Thoracic aorta endothelial cell (primary cell): ENCODE measurements at places on chromosomes 16 and 17. TPM values are rescaled to one million over a fixed set of nuclear protein-coding genes. Genes with fewer than 3 reads are reported as not detected.

ACSM2B gene
- 0.07 TPM in 1 of 2 replicates, not detected in the other for total RNA-seq

DHX58 gene
- total RNA-seq, result 3.9 and 5.9 TPM in 2 replicates

ODAD4 gene
- total RNA-seq, result 0.13 and 0.36 TPM in 2 replicates

AATK gene
- 2.1 and 3.8 TPM in 2 replicates for total RNA-seq

ITGAX gene
- 0.27 and 2.9 TPM in 2 replicates for total RNA-seq

SPN gene
- total RNA-seq, result not detected in 2 replicates

ABI3 gene
- total RNA-seq, result 25.7 and 45.7 TPM in 2 replicates

CCL8 gene
- total RNA-seq, result not detected in 2 replicates

PNPO gene
- total RNA-seq, result 40.3 and 42.8 TPM in 2 replicates

CIITA gene
- total RNA-seq, result under 0.01 and 0.07 TPM in 2 replicates

CSH1 gene
- not detected in 2 replicates for total RNA-seq

CLEC3A gene
- not detected in 2 replicates for total RNA-seq

MT1A gene
- 3.2 and 5.6 TPM in 2 replicates for total RNA-seq

ESRP2 gene
- 0.36 and 0.53 TPM in 2 replicates for total RNA-seq

KRT12 gene
- not detected in 2 replicates for total RNA-seq

EXOC3L1 gene
- total RNA-seq, result 3.3 and 4.0 TPM in 2 replicates

BICDL2 gene
- not detected in 2 replicates for total RNA-seq

FBXL19 gene
- total RNA-seq, result 20.6 and 33.5 TPM in 2 replicates

CDH8 gene
- not detected in 2 replicates for total RNA-seq

CACNG3 gene
- total RNA-seq, result not detected in 2 replicates

C17orf78 gene
- not detected in 2 replicates for total RNA-seq

ZNF23 gene
- total RNA-seq, result 5.2 and 5.3 TPM in 2 replicates

NKD1 gene
- under 0.01 and 0.07 TPM in 2 replicates for total RNA-seq

PRSS33 gene
- total RNA-seq, result not detected in 2 replicates

PIK3R5 gene
- total RNA-seq, result not detected in 2 replicates

ITGB4 gene
- total RNA-seq, result 3.7 TPM in 2 replicates

NEUROD2 gene
- total RNA-seq, result not detected in 2 replicates

FCSK gene
- total RNA-seq, result 7.6 and 9.0 TPM in 2 replicates

ARMC5 gene
- total RNA-seq, result 18.0 and 21.4 TPM in 2 replicates

WSB1 gene
- total RNA-seq, result 370 and 552 TPM in 2 replicates

SLFN14 gene
- total RNA-seq, result not detected in 2 replicates

UTS2R gene
- total RNA-seq, result not detected in 2 replicates

DNAH17 gene
- under 0.01 TPM in 2 replicates for total RNA-seq

OR4D1 gene
- total RNA-seq, result not detected in 2 replicates

GAST gene
- total RNA-seq, result not detected in 2 replicates

HCRT gene
- not detected in 2 replicates for total RNA-seq

NOD2 gene
- total RNA-seq, result 0.27 and 0.29 TPM in 2 replicates

KRTAP2-3 gene
- total RNA-seq, result not detected in 2 replicates

KRT9 gene
- not detected in 2 replicates for total RNA-seq

TPSG1 gene
- total RNA-seq, result not detected in 2 replicates

ABCC11 gene
- total RNA-seq, result under 0.01 TPM in 1 of 2 replicates, not detected in the other

PPP1R9B gene
- 35.8 and 45.4 TPM in 2 replicates for total RNA-seq

TAC4 gene
- not detected in 2 replicates for total RNA-seq

COX10 gene
- total RNA-seq, result 17.2 and 19.8 TPM in 2 replicates

TEX19 gene
- total RNA-seq, result 0.07 TPM in 1 of 2 replicates, not detected in the other
